ENCODE measurements at places on chromosomes 3 and 15.

- DNase-seq: no peak
These were observed 29.8 kb upstream of the FURIN start for GRCh38 chr15:90838544-90838943.

GRCh38 chr3:64766440-64766839 lies 78.6 kb upstream of the ADAMTS9 start:
- no peak for DNase-seq

GRCh38 chr3:126912491-126913195 lies 70.3 kb upstream of the PLXNA1 start:
- DNase-seq: no peak

GRCh38 chr3:195165790-195166189 lies 105.2 kb downstream of the XXYLT1 start:
- peak; percentile 63 for DNase-seq

DNA sequence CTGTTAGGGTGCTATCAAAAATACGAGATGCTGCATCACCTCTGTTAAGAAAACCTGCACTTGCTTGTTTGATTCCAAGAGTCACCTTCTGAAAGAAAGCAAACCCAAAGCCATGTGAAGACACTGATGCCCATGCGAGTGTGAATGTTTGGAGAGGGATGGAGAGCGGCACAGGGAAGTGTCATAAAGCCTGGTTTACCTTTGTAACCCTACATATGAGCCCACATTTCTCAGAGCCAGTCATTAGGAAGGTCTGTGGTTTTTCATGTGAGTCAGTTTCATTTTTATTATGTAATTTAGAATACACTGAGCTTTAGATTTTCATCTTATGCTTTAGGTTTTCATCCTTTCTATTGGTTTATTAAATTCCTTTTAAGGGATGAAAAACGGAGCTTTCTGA lies 896.8 kb downstream of the ROBO1 start:
- no peak for DNase-seq

DNA sequence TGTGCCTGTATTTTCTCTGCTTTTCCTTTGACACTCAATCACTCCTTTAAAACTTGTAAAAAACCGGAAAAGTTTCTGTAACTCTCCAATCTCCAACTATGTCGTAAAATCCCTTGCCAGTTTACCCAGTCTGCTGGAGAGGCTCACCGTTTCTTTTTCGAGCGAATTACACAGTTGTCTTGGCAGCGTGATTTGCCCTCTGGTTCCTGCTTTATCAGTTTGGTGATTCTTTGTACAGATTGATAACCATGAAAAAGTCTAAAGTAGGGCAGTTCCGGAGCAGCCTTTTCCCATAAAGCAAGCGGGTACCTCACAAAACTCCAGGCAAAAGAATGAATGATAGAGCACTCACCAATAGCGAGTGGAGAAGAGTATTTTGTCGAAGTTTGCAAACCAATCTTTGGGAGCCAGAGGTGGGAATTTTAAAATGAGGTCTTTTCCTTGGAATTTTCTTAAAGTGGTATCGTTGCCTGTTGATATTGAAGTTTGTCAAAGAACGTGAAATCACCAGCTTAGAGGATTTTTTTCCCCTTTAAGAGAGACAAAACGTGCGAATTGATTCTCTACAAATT lies at the start of gene TTC23:
Gene TTC23, minus strand, starts transcription at position 312 of the 572 bp plus-strand sequence. CDS start 20,869 bp downstream, outside the sequence.
- DNase-seq: no peak

DNA sequence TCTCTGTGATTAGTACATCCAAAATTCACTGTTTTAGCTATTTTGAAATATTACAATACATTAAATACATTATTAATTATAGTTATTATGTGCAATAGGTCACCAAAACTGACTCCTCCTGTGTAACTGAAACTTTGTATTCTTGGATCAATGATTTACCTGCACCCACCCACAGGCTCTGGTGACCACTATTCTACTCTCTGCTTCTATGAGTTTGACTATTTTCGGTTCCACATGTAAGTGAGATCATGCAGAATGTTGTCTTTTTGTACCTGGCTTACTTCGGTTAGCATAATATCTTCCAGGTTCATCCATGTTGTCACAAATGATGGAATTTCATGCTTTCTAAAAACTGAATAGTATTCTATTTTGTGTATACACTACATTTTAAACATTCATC lies 43.8 kb downstream of the SLC2A2 start:
- no peak for DNase-seq

GRCh38 chr15:48112242-48112641 lies 8.5 kb upstream of the SLC24A5 start:
- DNase-seq: no peak

GRCh38 chr3:72496051-72496670 lies 352.1 kb downstream of the SHQ1 start:
- DNase-seq: no peak

- no peak for DNase-seq
These were observed 80.4 kb upstream of the TGFBR2 start for GRCh38 chr3:30526031-30526430.

GRCh38 chr3:4720316-4721075 lies 227.3 kb downstream of the ITPR1 start:
- peak; percentile 77 for DNase-seq

GRCh38 chr3:156321945-156322344 lies 201.6 kb downstream of the KCNAB1 start:
- no peak for DNase-seq

GRCh38 chr15:62324382-62324781 lies 159.3 kb upstream of the C2CD4B start:
- DNase-seq: no peak

DNA sequence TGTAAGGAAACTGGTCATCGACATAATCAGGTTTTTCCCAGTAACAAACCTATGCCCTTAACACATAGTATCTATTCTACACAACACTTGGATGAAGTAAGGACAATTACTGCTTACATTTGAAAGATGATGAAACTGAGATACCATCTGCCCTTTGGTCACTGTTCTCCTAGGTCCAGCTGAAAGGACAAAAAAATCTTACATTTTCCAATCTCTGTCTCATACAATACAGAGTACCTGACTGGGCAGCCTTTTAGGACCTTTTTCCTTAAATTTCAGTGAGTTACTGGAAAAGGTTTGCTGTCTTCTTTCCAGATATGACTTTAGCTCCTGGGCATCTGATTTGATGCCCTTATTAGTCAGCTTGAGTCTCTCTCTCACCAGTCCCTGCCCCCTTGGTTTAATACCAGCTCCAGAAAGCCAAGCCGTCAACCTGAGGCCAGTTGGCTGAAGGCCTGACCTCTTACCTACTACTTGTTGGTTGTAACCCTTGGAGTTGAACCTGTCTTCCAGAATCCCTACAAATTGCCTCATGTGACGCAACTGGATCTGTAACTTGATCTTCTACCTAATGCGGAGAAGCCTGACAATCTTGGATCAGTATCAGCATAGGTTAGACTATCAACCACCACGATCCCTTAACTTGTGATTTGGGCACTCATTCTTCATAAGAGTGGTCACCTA lies 355.3 kb upstream of the ZNF385D start:
- no peak for DNase-seq

- peak; percentile 68 for DNase-seq
These were observed 37.5 kb downstream of the SETMAR start for GRCh38 chr3:4340411-4341335.

DNA sequence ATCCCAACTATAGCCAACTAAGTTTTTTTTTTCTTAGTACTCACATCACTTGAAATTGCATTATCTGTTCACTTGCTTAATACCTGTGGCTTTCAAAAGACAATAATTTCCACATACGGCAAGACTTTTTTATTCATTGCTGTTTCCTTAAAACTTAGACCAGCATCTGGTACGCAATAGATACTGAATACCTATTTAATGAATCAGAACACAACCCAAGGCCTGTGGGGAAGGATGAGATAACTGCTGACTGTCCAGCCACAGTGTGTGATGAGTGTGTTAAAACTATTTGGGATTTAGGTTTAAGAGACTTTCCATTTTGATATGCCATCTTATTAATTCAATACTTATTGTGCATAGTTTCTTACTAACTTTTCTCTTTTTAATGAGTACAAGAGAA lies 988.7 kb downstream of the NTRK3 start:
- no peak for DNase-seq

DNA sequence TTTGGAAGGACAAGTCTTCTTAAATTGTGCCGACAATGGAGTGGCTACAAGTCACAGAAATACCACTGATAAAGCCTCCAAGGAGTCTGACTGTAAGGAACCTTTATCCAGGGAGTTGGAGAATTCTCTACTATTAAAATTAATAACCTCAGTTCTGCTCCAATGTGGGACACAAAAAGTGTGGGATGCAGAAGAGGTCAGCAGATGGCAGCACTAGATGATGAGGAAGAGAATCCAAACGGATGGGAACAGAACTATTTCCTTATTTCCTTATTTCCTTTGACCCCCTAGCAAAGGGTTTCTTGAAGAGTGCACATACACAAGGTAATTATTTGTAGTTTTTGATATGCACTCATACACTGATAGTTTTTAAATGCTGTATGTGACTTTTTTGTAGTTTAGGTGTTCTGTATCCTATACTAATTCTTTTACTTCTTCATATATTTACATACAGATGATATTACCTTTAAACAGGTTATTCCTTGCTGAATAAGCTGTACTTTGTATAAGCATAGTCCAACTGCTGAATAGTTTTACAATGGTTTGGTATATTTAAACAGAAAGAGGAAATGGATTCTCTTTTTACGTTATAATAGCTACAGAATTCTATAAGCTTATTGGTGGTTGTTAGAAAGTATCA lies 25.6 kb upstream of the NLGN1 start:
- DNase-seq: no peak

- no peak for DNase-seq
These were observed 471.0 kb upstream of the PROK2 start for GRCh38 chr3:72255791-72256559.

- DNase-seq: no peak
These were observed 1.1 kb downstream of the IQCF6 start for GRCh38 chr3:51777985-51778384.

DNA sequence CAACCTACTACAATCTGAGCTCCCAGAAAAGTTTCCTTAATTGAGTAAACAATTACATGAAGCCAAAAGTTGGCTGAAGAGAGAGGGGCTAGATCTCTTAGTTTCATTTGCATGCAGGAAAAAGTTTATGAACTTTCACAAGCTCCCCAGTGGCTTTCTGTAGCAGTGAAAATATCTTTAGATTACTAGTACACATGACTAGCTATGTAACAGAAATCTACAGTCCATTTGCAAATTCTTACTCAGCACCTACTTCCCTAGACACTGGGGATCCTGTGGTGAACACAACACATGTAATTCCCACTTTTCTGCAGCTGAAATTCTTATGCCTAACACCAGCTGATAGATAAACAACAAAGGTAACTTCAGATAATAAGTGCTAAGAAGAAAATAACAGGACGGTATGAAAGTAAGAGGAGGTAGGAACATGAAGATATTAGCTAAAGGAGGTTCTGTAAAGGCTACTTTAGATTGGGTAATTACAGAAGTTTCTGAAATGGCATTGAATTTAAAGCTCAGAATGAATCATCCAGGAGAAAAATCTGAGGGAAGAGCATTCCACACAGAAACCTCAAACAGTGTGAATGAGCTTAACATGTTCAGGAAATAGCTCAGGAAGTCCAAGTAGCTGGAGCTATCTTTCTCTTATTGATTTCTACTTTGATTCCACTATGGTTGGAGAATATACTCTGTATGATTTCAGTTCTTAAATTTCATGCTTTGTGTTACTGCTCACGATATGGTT lies 204.8 kb downstream of the MAGI1 start:
- no peak for DNase-seq

- DNase-seq: no peak
These were observed 95.5 kb upstream of the COL8A1 start for GRCh38 chr3:99542767-99543518.

DNA sequence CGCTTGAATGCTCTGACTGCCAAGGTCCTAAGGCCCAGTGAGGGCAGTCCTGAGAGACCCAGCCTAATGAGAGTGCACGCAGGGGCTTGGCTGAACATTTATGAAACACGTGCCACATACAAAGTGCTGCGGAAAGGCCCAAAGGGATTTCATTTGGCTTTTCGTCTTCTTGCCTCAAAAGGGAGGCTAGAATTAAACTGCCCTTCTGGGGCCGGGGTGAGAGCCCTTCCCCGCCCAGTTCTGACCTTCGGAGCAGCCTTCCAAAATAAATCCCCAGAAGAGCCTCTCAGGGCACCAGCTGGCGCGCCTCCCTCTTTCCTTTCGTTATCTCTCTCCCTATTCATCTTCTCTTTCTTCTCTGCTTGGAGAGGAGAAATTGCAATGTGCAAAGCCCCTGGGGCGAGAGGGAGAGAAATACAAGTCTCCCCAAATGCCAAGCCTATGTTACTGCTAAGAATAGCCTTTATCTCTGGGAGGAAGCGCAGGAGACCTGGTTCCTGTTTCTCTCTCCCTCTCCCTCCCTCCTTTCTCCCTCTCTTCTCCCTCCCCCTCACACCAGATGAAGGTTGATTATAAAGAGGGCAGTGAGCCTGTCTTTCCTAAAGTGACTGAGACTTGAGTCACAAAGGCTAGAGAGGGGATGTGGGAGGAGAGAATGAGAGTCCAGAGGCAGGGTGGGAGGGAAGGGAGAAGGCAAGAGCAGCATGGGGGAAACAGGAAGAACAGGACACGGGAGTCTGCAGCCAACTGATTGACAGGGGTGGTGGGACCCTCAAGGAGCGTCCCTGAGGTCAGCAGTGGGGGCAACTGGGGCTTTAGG lies 36.7 kb upstream of the NDUFB4 start:
- DNase-seq: peak; percentile 72

GRCh38 chr15:50120729-50121128 lies 1.7 kb upstream of the ATP8B4 start:
- no peak for DNase-seq

DNA sequence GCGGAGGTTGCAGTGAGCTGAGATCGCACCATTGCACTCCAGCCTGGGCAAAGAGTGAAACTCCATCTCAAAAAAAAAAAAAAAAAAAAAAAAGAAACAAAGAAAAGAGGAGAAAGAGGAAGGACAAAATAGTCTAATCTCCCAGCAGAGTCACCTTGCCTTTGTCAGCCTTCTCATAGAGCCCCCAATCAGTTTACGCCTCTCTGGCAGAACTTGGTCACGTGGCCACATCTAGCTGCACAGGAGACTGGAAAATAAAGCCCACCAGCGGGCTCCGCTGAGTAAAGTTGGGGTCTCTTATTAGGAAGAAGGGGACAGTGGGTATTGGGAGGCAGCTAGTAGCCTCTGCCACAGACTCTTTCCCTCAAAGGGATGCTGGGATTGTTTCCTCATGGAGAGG lies 41.9 kb downstream of the USP13 start:
- no peak for DNase-seq

- DNase-seq: no peak
These were observed 7.0 kb downstream of the RFTN1 start for GRCh38 chr3:16506451-16506850.

DNA sequence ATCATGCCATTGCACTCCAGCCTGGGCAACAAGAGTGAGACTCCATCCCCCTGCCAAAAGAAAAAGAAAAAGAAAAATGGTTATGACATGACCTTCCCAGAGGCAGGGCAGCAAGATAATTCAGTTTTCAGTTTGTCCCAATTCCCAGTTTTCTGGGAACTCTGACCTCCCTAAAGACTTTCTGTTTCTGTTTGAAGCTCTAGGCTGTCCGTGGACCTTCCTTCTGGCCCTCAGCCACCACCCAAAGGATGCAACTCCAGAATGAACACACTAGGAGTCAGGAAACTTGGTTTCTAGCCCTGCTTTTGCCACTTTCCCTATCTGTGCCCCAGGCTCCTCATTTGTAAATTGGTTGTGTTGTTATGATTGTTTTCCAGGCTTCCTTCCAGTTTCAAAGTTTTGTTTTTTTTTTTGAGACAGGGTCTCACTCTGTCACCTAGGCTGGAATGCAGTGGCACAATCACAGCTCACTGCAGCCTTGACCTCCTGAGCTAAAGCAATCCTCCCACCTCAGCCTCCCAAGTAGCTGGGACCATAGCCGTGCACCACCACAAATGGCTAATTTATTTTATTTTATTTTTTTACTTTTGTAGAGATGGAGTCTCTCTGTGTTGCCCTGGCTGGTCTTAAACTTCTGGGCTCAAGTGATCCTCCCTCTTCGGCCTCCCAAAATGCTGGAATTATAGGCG lies 68.6 kb downstream of the CDC25A start:
- DNase-seq: no peak
